Activated CD4-positive, alpha-beta memory T cell treated with anti-CD3 and anti-CD28 coated beads for 36 hours (primary cell): ENCODE measurements at places on chromosomes 11 and 22. TPM values are rescaled to one million over a fixed set of nuclear protein-coding genes. Genes with fewer than 3 reads are reported as not detected.

ADM2 gene
- 7.4 TPM for total RNA-seq

FAM83F gene
- 0.26 TPM for total RNA-seq

LYVE1 gene
- not detected for total RNA-seq

ELFN2 gene
- 0.57 TPM for total RNA-seq

KCNK4 gene
- total RNA-seq: 0.34 TPM

CRYBB3 gene
- total RNA-seq: 0.43 TPM
